CD4-positive, alpha-beta T cell (primary cell): ENCODE measurements at places on chromosomes 1 and 21. TPM values are rescaled to one million over a fixed set of nuclear protein-coding genes. Genes with fewer than 3 reads are reported as not detected.

GRCh38 chr1:218965821-218966220 is 207.9 kb upstream of the LYPLAL1 start:
- no peaks in the 10 kb centered on the region for H3K36me3 ChIP-seq
- H3K4me3 ChIP-seq, result no peak overlapping the region
- H3K27ac ChIP-seq, result no peak overlapping the region
- DNase-seq, result no peak
- no peaks in the 10 kb centered on the region for H3K4me1 ChIP-seq

The AJAP1 gene
- total RNA-seq, result 0.47 TPM

The AK2 gene
- total RNA-seq, result 30.4 TPM

The SAMD11 gene
- not detected for total RNA-seq

DNA sequence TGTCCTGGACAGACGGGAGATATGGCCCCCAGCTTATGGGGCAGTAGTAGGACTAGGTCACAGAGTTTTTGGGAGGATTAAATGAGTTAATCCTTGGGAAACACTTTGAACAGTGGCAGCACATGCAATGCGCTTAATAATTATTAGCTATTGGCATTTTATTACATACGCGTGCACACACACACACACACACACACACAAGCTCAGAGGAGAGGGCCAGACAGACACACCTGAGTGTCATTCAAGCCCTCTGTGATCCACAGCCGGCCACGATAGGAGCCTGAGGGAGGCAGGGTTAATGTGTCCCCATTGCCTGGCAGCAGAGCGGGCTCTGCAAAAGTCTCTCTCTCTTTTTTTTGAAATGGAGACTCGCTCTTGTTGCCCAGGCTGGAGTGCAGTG is 37.9 kb downstream of the EPHA2 start:
- peaks cover 10% of the 10 kb centered on the region for H3K4me1 ChIP-seq
- H3K4me3 ChIP-seq, result no peak overlapping the region
- H3K36me3 ChIP-seq, result no peaks in the 10 kb centered on the region
- no peak overlapping the region for H3K27ac ChIP-seq

GRCh38 chr1:60540141-60540540 is 466.6 kb upstream of the C1orf87 start:
- H3K4me3 ChIP-seq, result no peak overlapping the region
- DNase-seq, result no peak
- no peaks in the 10 kb centered on the region for H3K27me3 ChIP-seq
- no peaks in the 10 kb centered on the region for H3K4me1 ChIP-seq
- H3K36me3 ChIP-seq, result no peaks in the 10 kb centered on the region

- peak overlapping the region; percentile 93 for H3K4me3 ChIP-seq
- H3K36me3 ChIP-seq, result peaks cover 9% of the 10 kb centered on the region
- peaks cover 78% of the 10 kb centered on the region for H3K4me1 ChIP-seq
- peak overlapping the region; percentile 66 for H3K27ac ChIP-seq
- no peaks in the 10 kb centered on the region for H3K27me3 ChIP-seq
These were observed 1.2 kb downstream of the ARHGEF2 start for GRCh38 chr1:155976913-155977689.

DNA sequence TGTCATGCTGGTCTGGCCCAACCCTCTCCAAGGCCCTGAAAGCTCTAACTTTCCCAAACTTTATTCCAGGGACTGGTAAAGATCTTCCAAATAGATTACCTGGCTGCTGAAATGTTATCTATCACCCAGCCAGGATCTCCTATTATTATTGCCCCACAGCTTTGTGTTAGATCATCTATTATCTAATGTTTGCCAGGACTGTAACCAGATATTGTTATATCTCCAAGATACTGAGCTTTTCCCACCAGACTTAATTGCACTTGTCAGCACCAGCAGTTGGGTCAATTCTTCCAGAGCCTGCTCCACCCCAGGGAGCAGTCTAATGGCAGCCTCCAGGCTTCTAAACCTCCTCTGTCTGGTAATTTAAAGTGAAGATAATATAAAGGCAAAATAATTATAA is 59.1 kb downstream of the PRDX6 start:
- no peak overlapping the region for H3K4me3 ChIP-seq
- no peaks in the 10 kb centered on the region for H3K27me3 ChIP-seq
- no peak overlapping the region for H3K27ac ChIP-seq
- no peaks in the 10 kb centered on the region for H3K36me3 ChIP-seq
- no peak for DNase-seq

The FOXO6 gene
- total RNA-seq, result 2.2 TPM

The TMEM82 gene
- total RNA-seq, result not detected

The PPFIA4 gene
- 0.93 TPM for total RNA-seq

DNA sequence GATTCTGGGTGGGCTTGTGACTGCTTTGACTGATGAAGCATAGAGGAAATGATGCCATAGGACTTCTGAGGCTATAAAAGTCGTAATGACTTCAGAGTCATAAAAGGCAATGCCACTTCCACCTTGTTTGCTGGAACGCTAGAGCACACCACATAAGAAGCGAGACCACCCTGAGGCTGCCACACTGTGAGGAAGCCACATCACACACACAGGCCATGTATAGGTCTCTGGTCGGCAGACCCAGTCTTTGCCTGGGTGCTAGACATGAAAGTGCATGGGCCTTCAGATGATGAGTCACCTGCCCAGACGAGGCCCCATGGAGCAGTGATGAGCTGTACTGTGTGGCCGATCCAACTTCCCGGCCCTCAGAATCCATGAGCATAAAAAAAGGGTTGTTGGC is 14.2 kb upstream of the KANK4 start:
- no peak for DNase-seq
- no peak overlapping the region for H3K4me3 ChIP-seq
- no peaks in the 10 kb centered on the region for H3K36me3 ChIP-seq
- no peaks in the 10 kb centered on the region for H3K4me1 ChIP-seq

The SMCP gene
- not detected for total RNA-seq

The GPR37L1 gene
- not detected for total RNA-seq

The PLA2G2D gene
- not detected for total RNA-seq

DNA sequence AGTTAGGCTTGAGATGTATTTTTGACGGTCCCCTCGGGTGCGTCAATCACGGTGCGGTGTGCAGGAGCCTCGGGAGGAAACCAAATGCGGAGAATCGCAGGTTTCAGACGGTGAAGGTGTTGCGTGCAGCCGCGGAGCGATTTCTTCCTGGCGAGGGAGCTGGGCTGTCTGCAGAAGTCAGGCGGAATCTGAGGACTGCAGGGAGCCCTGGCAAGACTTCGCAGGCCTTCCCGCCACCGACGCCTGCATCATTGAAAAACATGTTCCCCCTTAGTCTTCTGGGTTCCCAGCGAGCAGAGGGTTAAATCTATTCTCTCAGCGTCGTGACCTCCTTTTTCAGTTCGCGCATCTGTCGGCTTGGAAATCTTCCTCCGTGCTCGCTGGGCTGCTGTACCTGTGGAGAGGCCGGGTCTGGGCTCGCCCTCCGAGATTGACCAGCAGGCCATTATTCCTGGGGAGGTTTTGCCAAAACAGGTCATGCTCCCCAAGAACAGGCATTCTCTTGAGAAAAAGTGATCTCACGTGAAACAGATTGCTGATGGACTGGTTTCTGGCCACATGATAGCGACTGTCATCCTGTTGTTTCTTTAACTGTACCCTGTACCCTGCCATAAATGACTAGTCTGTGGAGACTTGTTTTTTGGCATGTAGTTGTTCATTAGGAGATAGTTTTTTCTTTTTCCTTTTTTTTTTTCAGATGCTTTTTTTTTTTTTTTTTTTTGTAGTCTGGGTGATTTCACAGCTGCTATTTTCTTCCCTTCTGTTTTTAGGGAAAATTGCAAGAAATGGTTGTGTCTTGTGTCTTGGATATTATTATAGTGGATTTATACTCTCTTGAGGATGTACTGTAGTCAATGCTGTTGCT is 894 bp downstream of the EPB41 start:
- DNase-seq, result peak; percentile 32
- H3K27me3 ChIP-seq, result no peaks in the 10 kb centered on the region
- peaks cover 44% of the 10 kb centered on the region for H3K4me1 ChIP-seq
- peak overlapping the region; percentile 70 for H3K4me3 ChIP-seq

The PLD5 gene
- total RNA-seq, result not detected

- H3K4me1 ChIP-seq, result peaks cover 15% of the 10 kb centered on the region
- H3K27me3 ChIP-seq, result no peaks in the 10 kb centered on the region
- DNase-seq, result no peak
- peak overlapping the region; percentile 44 for H3K27ac ChIP-seq
- H3K36me3 ChIP-seq, result no peaks in the 10 kb centered on the region
These were observed 9.6 kb downstream of the VPS26C start for GRCh38 chr21:37257511-37257966.

DNA sequence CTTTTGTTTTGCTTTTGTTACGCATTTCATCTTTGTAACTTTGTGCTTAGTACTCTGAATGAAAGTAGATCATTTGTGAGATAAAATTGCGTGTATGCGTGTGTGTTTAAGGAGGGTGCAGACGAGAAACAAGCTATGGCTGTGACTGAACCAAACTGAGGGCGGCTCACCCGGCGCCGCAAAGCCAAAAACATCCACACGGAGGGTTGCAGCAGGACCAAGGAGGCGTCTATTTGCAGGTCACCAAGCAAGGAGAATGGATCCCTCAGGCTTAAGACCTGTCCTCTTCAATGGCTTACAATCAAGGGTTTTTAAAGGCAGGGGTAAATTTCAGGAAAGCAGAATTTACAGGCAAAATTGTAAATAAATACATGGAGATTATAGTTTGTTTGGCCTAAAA is 12.8 kb downstream of the GCSAML start:
- no peak overlapping the region for H3K4me3 ChIP-seq
- no peaks in the 10 kb centered on the region for H3K36me3 ChIP-seq
- no peak overlapping the region for H3K27ac ChIP-seq
- no peaks in the 10 kb centered on the region for H3K4me1 ChIP-seq
- no peak for DNase-seq

DNA sequence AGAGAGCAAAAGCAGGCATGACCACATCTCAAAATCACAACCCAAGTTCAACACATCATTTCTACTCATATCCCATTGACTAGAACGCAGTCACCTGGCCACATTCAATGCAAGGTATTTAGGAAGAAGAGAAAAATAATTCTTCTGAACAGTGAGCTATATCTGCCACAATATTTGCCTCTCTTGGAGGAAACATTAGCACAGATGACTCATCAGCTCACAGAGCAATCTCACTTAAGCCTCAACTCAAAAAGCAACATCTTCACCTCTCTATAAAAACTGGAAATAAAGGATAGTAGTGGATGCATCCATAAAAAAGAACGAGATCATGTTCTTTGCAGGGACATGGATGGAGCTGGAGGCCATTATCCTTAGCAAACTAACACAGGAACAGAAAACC is 143.9 kb upstream of the FMN2 start:
- no peaks in the 10 kb centered on the region for H3K27me3 ChIP-seq
- no peak for DNase-seq
- H3K4me3 ChIP-seq, result no peak overlapping the region
- H3K36me3 ChIP-seq, result no peaks in the 10 kb centered on the region

GRCh38 chr1:44798481-44799365 is 1.5 kb upstream of the PLK3 start:
- H3K27ac ChIP-seq, result no peak overlapping the region
- no peak overlapping the region for H3K4me3 ChIP-seq
- H3K27me3 ChIP-seq, result no peaks in the 10 kb centered on the region
- peaks cover 19% of the 10 kb centered on the region for H3K36me3 ChIP-seq

The LRRC38 gene
- total RNA-seq, result not detected

The ATP6V1G3 gene
- total RNA-seq, result not detected

The PDC gene
- not detected for total RNA-seq

The CDK18 gene
- total RNA-seq, result 2.7 TPM

DNA sequence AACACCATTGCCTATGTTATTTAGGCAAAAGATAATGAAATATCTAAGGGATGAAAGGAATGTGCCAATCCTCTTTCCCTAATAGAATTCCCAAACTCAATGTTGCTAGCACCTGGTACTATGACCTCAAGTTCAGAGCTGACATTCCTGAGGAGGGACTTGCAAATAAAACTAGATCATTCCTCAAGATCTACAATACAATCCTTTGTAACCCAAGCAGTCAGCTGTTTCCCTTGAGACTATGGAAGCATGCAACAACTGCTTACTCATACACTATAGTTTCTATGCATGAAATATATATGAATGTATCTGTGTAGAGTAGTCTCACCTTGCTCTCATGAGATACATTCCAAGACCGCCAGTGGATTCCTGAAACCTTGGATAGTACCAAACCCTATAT is 65.0 kb downstream of the ABL2 start:
- H3K4me3 ChIP-seq, result no peak overlapping the region
- no peaks in the 10 kb centered on the region for H3K36me3 ChIP-seq
- H3K27me3 ChIP-seq, result no peaks in the 10 kb centered on the region
- H3K4me1 ChIP-seq, result no peaks in the 10 kb centered on the region
- H3K27ac ChIP-seq, result no peak overlapping the region

- H3K4me3 ChIP-seq, result no peak overlapping the region
- H3K4me1 ChIP-seq, result no peaks in the 10 kb centered on the region
- no peak for DNase-seq
- peaks cover 8% of the 10 kb centered on the region for H3K27me3 ChIP-seq
- no peak overlapping the region for H3K27ac ChIP-seq
- H3K36me3 ChIP-seq, result no peaks in the 10 kb centered on the region
These were observed 5.4 kb upstream of the MT1HL1 start for GRCh38 chr1:237009611-237010010.

The TNNI3K gene
- 1.0 TPM for total RNA-seq

- peaks cover 6% of the 10 kb centered on the region for H3K36me3 ChIP-seq
- DNase-seq, result no peak
- no peak overlapping the region for H3K4me3 ChIP-seq
- no peaks in the 10 kb centered on the region for H3K27me3 ChIP-seq
- no peak overlapping the region for H3K27ac ChIP-seq
- no peaks in the 10 kb centered on the region for H3K4me1 ChIP-seq
These were observed 69.4 kb downstream of the LRRC8D start for GRCh38 chr1:89890085-89890752.

The SMG7 gene
- total RNA-seq, result 35.2 TPM

- peaks cover 17% of the 10 kb centered on the region for H3K4me1 ChIP-seq
- no peak for DNase-seq
- H3K27ac ChIP-seq, result no peak overlapping the region
- no peak overlapping the region for H3K4me3 ChIP-seq
- H3K36me3 ChIP-seq, result no peaks in the 10 kb centered on the region
These were observed 6.1 kb upstream of the PLA2G5 start for GRCh38 chr1:20063861-20064292.

DNA sequence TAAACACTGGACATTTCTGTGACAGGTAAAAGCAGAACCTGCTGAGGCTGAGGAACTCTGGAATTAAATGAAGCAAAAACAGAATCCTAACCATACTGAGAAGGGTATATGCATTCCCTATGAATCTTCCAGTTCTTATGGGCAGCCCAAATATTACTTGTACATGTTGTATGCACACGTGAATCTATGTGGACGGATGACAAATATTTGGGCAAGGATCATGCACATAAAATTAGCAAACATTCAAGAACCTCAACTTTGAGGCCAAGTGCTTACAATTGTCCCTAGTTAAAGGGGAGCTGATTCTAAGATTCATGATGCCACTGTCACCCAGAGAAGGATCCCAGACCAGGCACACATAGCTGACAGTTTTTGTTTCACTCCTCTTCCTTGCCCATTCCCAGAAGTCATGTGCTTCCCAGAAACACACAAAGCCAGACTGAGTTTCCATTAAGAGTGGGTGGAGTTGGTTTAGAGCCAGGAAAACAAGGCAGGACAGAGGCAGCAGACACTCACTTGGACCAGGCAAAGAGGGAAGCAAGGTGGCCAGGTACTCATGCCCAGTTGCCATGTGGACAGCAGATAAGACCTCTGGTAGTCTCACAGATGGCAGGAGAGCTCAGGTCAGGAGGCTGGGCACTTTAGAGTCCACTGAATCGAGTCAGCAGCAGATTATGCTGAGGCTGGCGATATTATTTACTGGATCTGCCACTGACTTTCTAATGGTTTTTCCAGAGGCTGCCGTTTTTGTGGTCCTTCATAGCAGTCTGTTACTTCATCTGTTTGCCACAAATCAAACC is 25.6 kb downstream of the AK2 start:
- no peak overlapping the region for H3K27ac ChIP-seq
- no peaks in the 10 kb centered on the region for H3K27me3 ChIP-seq
- H3K4me1 ChIP-seq, result no peaks in the 10 kb centered on the region
- peaks cover 82% of the 10 kb centered on the region for H3K36me3 ChIP-seq
